GM18507 (cell line): ENCODE measurements at places on chromosomes 11 and 22.

- DNase-seq, result no peak
Observed at GRCh38 chr22:17783773-17784480, 9.7 kb upstream of the BID start.

DNA sequence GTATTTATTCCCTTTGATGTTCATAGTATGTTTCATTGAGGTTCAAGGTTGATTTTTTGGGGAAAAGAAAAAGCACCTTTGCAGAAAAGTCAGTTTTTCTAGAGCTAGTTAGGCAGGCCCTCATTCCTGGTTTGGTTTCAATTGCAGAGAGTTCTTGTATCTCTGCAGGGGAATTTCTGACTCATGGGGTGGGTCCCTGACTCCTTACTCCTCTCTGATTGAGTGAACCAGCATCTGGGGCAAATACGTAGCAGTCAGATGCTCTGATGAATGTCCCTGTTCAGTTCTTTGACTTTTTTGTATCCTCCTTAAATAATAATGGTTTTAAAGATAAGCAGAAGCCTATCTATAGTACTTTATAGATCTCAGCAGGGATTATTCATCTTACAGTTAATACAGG, 7.7 kb upstream of the NCR3LG1 start:
- no peak for DNase-seq

DNA sequence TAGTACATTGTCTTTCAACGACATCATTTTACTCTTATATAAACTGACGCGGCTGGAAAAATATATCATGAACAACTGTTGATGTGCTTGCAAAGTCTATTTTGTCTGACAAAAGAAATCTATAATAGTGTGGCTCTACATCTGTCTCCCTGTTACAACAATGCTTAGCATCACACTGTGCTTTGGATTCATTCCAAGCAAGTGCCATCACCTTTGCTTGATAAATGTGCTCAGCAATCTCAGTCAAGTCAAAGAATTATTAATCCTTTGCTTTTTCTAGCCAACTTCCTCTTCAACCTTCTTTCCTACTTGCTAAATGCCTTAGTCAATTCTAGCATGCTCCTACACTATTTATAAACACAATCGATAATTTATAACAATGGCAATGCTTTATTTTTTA, 140.5 kb downstream of the FCHSD2 start:
- no peak for DNase-seq

DNA sequence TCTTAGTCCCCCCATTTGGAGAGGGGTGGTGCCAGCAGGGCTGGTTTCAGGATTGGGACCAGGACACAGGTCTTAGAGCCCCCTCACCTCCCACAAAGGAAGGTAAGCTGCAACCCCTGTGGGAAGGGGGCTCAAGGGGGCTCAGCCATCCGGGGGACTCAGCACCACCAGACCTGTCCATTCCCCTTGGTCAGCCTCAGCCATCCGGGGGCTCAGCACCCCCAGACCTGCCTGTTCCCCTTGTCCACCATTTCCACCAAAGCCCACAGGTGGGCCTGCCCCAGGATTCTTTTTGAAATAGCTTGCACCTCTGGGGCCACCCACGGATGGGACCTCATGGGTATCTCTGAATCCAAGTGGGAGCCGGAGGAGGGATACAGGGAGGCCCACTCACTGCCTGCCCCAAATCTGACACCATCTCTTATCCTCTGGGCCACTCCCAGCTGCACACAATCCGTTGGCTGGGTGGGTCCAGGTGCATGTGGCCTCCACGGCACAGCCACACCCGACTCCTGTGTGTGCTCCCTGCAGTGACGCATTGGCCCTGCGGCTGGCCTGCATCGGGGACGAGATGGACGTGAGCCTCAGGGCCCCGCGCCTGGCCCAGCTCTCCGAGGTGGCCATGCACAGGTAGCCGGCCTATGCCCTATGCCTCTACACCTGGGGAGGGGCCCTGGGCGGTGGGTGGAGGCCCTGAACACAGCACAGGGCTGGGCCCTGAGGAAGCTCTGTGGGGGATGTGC, 15.9 kb downstream of the MCAT start:
- no peak for DNase-seq

DNA sequence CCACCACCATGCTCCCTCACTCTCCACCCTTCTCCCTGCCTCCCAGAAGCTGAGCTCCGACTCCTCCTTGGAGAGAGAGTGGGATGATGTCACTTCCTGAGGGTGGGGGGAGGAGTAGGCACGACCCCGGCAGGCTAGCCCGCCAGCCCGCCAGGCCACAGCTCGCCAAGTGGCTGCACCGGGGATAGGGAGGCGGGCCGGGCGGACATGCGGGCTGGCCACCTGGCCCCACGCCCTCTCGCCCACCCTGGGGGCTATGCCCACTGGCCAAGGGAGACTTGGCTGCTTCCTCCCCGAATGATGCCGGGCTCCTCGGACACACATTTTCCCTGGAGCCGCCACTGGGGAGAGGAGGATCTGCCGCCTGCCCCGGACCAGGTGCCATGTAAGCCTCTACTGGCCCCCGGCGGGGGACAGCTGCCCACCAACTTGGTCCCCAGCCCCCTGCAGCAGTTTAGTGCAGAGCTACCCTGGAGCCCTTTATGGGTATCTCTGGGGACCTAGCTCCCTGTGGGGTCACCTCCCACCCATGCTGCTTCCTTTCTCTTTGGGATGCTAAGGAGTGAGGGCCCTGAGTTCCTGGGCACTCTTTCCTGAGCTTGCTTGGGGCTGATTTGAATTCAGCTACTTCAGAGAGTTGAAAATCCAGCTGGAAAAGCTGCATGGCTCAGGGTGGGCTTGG, 33.7 kb upstream of the MYRF start:
- DNase-seq, result no peak

GRCh38 chr22:40422558-40423309, 52.3 kb downstream of the SGSM3 start:
- no peak for DNase-seq

- no peak for DNase-seq
Observed at GRCh38 chr11:12394601-12395000, 17.2 kb downstream of the PARVA start.

- DNase-seq, result no peak
Observed at GRCh38 chr22:40040927-40041326, 46.2 kb downstream of the FAM83F start.

GRCh38 chr11:73350908-73351636, 25.1 kb upstream of the RELT start:
- peak; percentile 71 for DNase-seq

GRCh38 chr11:112513417-112513816, 252.8 kb upstream of the PLET1 start:
- no peak for DNase-seq

DNA sequence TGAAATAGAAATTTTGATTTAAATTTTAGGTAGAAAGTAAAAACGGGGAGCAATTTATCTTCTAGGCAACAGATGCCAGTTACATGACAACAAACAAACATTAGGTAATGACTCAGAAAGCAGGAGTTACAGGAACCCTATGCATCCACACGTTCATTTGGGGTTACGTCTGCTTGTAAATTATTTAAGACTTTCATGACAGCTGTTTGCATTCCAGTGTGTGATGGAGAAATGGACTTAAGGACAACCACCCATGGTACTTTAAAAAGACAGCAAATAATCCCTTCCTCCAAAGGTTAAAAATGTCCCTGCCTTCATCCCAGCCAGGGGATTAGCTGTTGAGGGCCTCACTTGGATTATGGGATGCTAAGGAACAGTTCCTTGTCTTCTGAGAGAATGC, 11.8 kb downstream of the E2F8 start:
- DNase-seq, result no peak

DNA sequence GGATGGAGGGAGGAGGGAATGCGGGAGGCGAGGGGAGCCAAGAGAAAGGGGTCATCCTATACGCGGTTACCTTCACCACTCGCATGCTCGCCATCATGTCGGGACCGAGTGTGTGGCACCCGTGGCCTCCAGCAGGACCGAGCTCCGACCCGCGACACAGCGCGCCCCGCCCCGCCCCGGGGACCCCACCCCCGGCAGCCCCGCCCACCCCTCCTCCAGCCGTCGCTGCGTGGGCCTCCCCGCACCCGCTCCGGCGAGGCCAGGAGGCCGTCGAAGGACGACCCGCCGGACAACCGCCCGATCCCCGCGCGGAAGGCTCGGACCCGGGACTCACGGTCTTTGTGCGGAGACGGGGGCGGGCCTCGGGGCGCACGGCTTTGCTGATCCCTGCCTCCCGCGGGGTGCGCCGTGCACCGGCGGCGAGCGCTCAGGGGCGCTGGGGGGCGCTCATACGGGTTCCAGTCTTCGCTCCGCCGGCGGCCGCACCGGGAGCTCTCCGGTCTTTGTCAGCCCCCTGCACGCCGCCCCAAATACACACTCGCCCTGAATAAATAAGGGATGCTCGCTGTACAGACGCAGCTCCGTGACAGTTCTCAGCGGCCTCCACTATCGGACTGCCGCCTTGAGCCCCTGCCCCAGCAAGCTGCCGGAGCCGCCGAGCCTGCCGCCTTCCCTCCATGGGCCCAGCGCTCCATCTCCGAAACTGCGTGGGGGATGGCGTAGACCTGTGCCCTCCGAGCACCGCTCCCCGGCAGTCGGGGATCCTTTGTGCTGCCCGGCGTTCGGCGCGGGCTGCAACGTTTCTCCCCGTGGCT, at the start of gene UBE2L6:
Gene UBE2L6 (minus strand): TSS at position 158 of the 815 bp plus-strand sequence. CDS start 61 bp downstream, at position 97.
- DNase-seq, result peak; percentile 66

- no peak for DNase-seq
Observed at GRCh38 chr11:116033931-116034553, 529.8 kb upstream of the CADM1 start.

- no peak for DNase-seq
Observed at GRCh38 chr11:82701847-82702520, 31.7 kb downstream of the FAM181B start.

- no peak for DNase-seq
Observed at GRCh38 chr11:73315293-73316020, 7.4 kb downstream of the ARHGEF17 start.

- DNase-seq, result no peak
Observed at GRCh38 chr11:110470716-110471115, 41.0 kb downstream of the FDX1 start.

DNA sequence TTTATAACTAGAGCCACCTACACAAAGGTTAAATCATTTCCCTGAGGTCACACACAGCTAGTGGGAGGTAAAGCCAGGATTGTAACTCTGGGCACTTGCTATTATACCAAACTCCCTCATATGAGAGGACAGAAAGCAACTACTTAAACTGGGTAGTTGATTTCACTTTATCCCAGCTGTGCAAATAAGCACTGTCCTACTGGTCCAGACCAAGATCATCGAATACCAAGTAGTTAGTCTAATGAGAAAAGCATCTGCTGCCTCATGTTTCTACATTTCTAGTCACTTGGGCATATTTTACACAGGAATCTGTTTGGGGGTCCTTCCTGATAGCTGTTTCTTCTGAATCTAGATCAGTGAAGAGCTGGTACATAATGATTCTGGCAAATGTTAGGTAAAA, 178.6 kb upstream of the NARS2 start:
- DNase-seq, result no peak

GRCh38 chr11:120471131-120471530, 40.4 kb upstream of the GRIK4 start:
- DNase-seq, result no peak

- DNase-seq, result no peak
Observed at GRCh38 chr11:19952116-19952605, 208.1 kb downstream of the DBX1 start.

- no peak for DNase-seq
Observed at GRCh38 chr11:61598886-61599868, 18.3 kb upstream of the SYT7 start.

DNA sequence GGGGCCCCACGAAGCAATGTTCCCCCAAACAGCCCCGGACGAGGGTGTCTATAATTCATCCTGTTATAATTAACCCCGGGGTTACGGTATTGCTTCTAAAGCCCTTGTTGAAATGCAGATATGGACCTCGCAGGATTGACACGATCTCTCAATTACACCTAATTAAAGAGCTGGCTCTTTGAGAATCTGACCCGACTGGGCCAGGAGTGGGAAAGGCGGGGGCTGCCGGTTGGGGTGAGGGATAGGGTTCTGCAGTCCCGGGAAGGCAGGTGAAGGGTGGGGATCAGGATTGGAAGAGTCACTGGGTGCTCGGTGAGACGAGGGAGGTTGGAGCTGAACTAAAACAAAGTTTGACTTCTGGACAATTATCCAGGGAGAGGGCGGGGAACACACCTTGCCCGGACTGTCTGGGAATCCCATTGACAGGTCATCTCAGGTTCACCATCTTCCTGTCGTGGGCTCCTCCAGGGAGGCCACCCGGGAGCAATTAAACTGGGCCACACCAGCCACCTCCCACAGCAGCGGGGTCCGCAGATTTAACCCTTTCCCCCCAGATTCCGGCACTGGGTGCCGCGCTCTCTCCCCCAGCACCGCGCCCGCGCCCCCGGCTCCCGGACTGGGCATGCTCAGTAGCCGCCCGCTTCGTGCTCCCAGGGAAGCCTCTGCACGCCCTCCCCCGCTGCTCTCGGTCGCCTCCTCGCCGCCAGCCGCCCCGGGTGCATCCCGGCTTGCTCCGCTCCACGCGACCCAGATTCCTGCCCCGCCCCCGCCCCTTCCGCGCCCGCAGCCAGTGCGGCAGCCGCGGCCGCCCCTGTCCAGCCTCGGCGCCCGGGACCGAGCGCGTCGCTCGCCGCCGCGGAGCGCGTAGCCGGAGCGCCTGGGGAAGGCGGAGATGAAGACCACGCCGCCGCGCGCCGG, at the start of gene ELMOD1:
Gene ELMOD1 (plus strand): TSS at position 688 of the 918 bp plus-strand sequence. CDS start 27,043 bp downstream, outside the sequence.
- DNase-seq, result no peak
